ENCODE measurements at places on chromosomes 3 and 15.

DNA sequence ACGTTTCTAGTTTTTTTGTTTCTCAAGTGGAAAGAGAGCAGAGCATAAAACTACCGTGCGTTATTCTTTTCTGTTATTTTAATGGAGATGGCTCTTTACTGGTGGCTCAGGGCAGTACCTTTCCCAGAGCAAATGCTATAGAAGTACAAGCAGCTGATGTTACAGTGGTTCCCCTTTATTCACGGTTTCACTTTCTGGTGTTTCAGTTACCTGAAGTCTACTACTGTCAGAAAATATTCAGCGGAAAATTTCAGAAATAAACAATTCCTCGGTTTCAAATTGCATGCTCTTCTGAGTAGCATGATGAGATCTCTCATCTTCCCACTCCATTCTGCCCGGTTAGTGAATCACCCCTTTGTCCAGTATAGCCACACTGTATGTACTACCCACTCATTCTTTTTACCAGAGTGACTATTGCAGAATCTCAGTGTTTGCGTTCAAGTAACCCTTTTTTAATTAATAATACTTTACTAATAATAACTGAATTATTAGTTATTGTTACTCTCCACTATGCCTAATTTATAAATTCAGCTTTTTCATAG, 597.5 kb upstream of the ROBO2 start:
- no peak for DNase-seq

GRCh38 chr15:77649017-77649416, 16.3 kb upstream of the LINGO1 start:
- DNase-seq = no peak

GRCh38 chr15:62403164-62403809, 238.2 kb upstream of the C2CD4B start:
- peak; percentile 90 for DNase-seq

GRCh38 chr3:125137358-125138033, 75.1 kb downstream of the SLC12A8 start:
- DNase-seq = peak; percentile 78

- DNase-seq = peak; percentile 19
These were observed 4.0 kb downstream of the FBXL22 start for GRCh38 chr15:63601026-63601703.

DNA sequence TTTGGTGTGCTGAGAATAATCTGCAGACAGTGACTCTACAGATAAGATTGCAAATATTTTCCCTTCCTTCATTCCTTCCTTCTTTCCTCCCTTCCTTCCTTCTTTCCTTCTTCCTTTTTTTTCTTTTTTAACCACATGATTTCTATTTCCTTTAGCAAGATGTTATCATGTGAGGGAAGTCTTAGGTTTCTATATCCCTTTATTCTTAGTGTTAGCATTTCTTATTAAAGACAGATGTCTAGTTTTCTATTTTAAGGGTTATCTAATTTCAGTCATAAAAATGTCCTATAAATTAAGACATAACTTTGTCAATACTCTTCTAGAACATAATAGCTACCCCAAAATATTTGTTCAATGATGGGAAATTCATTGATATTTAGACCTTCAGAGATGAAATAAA, 470.9 kb downstream of the LPP start:
- no peak for DNase-seq

- DNase-seq = no peak
These were observed 718.7 kb upstream of the CBLB start for GRCh38 chr3:106587551-106587950.

DNA sequence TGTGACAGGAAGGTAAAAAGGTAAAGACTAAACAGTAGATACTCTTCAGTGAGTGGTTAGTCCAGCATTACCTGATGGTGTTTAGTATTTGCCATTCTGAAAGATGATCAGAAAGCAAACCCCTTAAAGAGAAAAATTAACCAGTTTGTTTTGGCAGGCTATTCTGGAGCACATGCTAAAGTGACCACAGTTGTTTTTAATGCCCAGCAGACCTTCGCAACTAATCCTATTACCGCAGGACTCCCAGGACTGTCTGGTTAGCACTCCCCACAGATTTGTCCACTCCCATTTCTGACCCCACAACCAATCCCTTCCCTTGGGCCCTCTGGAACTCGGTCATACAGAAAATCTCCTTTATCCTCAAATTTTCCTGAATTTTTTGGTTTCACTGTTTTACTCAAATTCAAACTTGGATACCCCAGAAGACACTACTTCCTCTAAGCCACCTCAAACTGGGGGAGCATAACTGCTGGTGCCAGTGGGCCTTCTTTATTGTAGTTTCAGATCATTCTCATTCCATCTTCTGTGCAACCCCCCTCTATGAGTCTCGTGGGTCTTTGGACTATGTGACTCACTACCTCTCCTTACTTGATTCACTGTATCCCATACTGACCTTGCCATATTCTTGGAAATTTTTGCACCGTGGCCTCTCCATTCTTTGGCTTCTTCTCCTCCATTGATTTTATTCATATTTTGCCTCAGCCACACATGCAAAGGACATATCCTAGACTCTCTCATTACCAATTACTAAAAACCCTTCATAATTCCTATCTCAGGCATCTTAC, 104.4 kb downstream of the RBMS3 start:
- peak; percentile 75 for DNase-seq

DNA sequence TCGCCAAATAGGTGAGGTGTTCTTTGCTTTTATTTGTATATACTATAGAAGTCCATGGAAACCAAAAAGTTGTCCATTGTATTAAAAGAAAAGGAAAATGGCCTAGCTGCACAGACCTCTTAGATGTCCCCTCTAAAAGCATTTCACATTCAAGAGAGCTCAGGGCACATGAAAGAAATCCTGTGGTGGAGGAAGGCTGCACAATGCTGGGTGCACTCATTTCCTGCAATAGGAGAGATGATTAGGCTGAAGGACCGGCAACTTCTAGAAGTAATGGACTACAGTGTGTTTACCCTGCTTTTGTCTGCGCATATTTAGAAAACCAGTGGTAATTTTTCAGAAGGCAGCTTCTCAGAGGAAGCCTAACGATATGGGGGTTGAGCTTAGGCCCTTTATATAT, 25.4 kb downstream of the PPM1L start:
- DNase-seq = no peak

- no peak for DNase-seq
These were observed 5.0 kb downstream of the WNT7A start for GRCh38 chr3:13874891-13875290.

GRCh38 chr3:12877040-12877439, 35.7 kb upstream of the RPL32 start:
- DNase-seq = no peak

DNA sequence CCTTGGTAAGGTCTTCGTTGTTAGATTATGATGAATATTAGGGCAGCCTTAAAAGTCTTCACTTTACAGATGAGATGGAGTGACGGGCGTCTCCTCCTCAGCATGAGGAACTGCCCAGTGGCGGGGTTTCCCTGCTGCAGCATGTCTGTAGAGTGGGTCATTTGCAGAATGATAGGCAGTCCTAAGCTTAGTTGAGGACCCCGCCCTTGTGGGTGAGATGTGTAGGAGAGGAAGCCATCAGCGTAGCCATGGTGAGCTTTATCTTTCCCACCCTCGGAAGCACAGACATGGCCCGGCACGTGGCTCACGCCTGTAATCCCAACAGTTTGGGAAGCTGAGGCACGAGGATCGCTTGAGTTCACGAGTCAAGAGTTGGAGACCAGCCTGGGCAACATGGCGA, 877 bp downstream of the NIT2 start:
- peak; percentile 15 for DNase-seq

- no peak for DNase-seq
These were observed 280.7 kb upstream of the ARHGEF26 start for GRCh38 chr3:153840487-153840886.

DNA sequence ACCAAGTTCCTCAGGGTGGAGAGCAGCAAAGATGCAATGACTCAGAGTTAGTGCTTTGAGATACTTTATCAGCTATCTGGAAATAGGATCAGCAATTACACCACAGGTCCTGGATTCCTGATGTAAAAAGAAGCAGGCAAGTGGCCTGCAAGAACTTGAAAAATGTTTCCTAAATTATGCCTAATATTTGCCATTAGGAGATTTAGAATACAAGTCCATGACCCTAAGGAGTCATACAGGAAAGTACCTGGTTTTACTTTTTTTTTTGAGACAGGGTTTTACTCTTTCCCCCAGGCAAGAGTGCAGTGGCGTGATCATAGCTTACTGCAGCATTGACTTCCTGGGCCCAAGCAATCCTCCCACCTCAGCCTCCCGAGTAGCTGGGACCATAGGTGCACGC, 78.8 kb upstream of the CRBN start:
- DNase-seq = no peak

- DNase-seq = no peak
These were observed 29.7 kb upstream of the MYRIP start for GRCh38 chr3:39779511-39780230.

- DNase-seq = no peak
These were observed 217.0 kb downstream of the PLOD2 start for GRCh38 chr3:145943952-145944351.

DNA sequence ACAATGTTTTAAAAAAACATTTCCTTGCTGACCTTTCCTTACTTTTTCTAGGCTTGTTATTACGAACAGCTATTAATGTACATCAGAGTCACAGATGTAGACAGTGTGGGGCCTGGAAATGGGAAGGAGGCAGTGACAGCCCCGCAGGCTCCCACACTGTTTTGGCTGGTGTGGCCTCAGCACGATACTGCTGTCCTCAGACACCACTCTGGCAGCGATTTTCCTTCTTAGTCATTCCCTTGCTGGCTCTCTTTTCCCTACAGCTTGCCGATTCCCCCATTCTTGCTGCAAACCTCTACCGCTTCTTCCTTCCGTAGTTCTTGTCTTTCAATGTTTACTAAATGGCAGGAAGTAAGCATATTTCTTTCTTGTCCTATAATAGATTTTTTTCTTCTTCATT, 113.1 kb downstream of the ABI3BP start:
- no peak for DNase-seq

DNA sequence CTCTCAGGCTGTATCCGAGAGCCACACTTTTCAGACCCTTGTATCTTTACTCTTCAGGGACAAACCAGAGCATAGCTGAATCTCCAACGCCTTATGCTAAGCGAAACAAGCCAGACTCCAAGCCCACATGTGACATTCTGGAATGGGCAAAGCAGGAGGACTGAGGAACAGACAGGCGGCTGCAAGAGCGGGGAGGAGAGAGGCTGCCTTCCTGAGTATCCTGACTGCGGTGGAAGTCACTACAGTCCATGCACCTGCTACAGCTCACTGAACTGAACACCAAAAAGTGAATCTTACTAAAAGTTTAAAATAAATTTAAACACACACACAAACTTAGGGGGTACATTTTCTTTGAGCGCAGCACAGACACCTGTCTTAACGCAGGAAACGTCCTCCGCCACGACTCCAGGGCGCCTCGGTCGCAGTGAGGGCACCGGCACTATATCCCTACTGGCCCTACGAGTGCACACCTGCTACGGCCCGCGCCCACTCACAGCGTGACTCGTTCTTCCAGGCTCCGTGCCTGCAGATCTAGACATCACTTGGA, 1.4 kb downstream of the CYFIP1 start:
- no peak for DNase-seq

GRCh38 chr3:28028554-28028953, 212.9 kb upstream of the CMC1 start:
- no peak for DNase-seq

DNA sequence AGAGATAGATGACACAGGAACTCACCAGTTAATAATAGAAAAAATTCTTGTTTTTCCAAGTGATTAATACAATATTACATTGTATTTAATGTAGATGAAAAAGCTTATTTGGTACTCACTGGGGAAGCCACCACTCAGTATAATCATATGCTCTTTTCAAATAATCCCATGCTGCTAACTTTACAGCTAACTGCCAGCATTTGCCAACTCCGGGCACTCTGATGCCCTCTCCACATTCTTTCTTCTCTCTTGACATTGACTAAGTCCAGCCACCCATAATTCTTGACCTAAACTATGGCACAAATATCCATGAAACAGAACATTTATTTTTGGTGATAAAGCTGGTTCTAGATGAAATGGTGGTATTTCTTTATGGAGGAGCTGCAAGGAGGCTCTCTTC, 384.9 kb downstream of the ZBTB20 start:
- no peak for DNase-seq

- peak; percentile 13 for DNase-seq
These were observed 721 bp downstream of the P2RY1 start for GRCh38 chr3:152835601-152836102.

DNA sequence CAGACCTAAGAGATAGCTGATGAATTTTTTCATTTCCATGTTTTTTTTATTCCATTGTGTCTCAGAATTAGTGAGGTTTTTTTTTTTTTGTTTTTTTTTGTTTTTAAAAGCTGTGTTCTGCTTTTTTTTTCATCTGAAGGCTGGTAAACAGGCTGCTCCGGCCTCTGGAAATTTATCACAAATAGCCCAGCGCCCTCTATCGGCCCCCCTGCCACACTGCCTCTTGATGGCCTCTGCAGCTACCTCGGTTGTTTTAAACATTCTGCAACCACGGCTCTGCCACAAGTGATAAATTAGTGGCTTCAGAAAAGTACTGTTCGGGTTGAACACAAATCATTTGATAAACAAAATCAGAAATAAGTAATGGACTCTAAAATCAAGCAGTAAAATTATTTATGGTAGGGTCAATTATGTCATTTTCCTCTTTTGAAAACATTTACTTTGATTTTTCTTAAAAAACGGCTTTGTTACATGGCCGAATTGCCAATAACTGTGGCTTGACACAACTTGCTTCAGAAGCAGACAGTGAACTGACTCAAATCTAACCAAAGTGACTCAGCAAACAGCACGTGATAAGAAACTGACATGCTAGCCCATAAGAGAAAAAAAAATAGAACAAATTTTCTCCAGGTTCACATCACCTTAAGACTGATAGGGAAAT, 87.8 kb downstream of the RSL24D1 start:
- DNase-seq = peak; percentile 29

DNA sequence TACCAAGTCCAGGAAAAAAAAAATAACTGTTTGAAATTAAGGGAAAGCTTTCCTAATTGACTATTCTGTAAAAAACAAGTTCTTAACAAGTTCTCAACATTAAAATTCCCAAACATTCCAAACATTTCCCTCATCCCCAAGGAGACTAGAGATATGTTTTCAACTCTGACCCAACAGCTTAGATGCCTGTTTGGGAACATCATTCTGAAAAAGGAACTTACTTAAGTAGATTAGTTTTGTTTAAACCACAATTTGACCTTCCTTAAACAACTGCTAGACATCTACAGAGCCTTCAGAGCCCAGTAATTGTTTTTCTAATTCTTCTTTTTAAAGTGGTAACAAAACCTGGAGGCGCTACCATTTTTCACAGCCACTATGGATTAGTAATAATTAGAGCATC, 12.8 kb downstream of the UBR1 start:
- DNase-seq = peak; percentile 82

- no peak for DNase-seq
These were observed 13.3 kb upstream of the LRRK1 start for GRCh38 chr15:100905850-100906249.
